ENCODE measurements at places on chromosomes 5 and 9.

- no peak for DNase-seq
Observed at GRCh38 chr5:33235824-33236223, 204.9 kb upstream of the TARS1 start.

- no peak for DNase-seq
Observed at GRCh38 chr9:110351009-110351467, 13.4 kb upstream of the TXNDC8 start.

GRCh38 chr5:3002230-3002629, 250.8 kb upstream of the IRX2 start:
- no peak for DNase-seq

- no peak for DNase-seq
Observed at GRCh38 chr9:103898550-103898949, 195.6 kb upstream of the SMC2 start.

DNA sequence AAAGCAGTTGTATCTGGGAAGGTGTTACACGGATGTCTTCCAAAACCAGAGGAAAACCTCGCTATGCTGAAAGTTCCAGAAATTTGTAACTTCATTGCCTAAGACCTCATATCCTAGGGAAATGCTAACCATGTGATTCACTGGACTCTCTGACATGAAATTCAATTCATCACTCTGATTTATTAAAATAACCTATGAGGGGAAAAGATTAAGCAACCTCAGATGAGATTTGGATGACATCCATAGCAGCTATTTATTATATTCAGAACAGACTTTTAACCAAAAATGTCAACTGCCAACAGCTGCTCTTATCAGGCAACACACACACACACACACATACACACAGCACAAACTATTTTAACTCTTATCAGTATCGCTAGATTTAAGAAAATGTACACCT, 1006.4 kb upstream of the CTNND2 start:
- DNase-seq = no peak

DNA sequence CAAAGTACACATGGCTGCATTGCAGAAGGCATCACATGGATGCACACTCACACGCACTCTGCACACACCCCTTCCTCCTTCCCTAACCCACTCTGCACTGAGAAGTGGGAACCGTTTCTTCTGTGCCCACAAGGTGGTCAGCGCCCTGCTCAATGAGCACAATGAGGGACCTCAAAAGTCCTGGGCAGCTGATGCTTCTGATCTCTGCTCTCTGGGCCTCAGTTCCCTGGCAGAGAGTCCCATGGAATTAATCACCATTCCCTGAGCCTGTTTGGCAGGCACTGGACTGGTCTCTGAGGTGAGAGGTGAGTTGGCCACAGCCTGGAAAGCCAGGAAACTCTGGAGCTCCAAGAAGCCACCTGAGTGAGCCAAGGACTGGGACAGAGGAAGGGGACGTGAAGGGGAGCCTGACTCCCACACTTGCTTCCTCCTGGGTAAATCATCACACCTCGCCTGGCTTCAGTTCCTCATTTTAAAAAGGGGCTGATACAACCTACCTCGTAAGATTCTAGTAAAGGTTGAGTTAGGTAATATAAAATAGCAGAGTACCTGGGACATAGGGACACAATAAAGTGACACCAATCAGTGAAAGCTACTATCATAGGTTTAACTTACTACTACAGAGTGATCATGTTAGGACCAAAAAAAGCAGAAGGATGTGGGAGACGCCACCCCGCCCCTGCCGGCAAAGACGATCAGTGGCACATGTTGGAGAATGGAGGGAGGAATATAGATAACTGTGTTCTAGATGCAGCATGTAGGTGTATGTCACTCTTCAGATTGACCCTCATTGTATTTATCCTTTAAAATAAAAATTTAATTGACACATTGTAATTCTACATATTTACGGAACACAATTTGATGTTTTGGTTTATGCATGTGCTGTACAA, 21.1 kb upstream of the IGFBPL1 start:
- no peak for DNase-seq

GRCh38 chr9:134868751-134869553, 11.7 kb upstream of the FCN2 start:
- DNase-seq = no peak

DNA sequence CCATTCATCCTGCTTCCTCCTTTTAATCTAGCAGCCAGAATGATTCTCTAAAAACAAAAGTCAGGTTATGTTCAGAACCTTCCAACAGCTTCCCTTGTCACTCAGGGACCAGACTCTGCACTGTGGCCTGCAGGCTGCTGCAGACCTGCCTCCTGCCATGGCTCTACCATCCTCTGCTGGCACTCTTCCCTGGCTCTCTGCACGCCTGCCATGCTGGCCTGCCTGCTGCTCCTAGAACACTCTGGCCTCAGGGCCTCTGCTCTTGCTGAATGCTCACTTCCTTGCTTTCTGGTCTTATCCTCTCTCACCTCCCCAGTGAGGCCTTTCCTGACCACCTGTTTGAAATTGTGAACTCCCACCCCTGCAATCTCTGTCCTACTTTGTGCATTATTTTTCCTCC, 149.4 kb downstream of the CD180 start:
- no peak for DNase-seq

DNA sequence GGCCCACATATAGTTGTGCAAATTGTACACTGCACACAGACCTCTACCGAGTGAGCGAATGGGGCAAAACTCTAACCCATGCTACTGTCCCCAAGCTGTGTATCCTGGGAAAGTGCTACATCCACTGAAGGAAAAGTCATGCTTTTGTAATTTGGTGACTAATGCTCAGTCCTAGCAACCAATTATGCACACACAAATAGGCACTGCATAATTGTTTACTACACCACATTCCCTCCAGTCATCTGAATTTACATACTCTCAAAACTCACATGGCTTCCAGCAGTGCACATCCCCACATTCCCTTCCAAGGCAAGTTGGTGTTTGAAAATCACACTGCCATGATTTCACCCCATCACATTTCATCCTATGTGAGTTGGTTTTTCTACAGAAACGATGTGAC, 125.9 kb upstream of the OSMR start:
- DNase-seq = peak; percentile 7

DNA sequence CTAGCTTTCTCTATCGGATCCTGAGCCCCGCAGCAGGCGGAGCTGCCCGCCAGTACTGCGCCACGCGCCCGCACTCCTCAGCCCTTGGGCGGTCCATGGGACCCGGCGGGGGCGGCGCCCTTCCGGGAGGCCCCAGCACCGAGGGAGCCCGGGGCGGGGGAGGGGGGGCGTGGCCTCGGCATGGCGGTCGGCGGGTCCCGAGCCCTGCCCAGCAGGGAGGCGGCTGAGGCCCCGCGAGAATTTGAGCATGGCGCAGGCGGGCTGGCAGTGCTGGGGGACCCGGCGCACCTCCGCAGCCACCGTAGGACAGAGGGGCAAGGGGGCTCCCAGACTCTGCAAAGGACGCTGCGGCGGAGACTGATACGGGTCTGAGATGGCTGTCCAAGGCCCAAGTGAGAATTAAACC, 6.8 kb downstream of the ZDHHC11B start:
- no peak for DNase-seq

- DNase-seq = no peak
Observed at GRCh38 chr9:121048175-121048574, 1.9 kb downstream of the C5 start.

GRCh38 chr9:113563826-113564497, 100.4 kb downstream of the RGS3 start:
- DNase-seq = no peak

GRCh38 chr9:7067169-7067568, 309.4 kb downstream of the KDM4C start:
- DNase-seq = no peak

DNA sequence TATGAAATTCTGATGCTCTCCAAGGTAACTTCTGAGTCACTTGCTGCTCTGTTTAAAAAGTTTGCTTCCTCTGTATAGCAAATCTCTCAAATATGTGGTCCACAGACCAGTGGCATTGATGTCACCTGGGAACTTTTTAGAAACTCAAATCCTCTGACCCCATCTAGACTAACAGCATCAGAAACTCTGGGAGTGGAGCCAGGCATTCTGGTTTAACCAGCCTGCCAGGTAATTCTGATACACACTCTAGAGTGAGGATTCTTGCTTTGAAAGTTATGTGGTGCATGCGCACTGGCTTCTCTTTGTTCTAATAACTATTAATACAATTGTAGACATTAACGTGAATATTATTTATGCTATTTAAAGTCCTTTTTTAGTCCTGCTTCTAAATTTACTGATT, 298.1 kb downstream of the SLF1 start:
- no peak for DNase-seq

- DNase-seq = no peak
Observed at GRCh38 chr9:114737118-114737517, 55.1 kb upstream of the TEX48 start.

GRCh38 chr5:154368041-154368800, 77.6 kb upstream of the SAP30L start:
- peak; percentile 93 for DNase-seq

DNA sequence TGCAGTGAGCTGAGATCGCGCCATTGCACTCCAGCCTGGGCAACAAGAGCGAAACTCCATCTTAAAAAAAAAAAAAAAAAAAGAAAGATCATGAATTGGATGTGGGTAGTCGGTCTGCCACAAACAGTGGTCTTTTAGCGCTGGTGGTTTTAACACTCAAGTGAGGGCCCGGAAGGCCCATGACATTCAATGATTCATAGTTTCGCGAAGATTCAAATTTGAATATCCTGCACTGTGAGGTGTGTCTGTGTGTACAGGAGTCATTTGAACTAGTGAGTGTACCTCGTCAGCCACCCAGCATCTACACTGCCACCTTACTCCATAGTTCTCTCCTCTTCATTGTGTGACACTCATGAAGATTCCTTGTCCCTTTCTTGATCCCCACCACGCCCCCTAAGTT, 41.3 kb downstream of the CFAP77 start:
- DNase-seq = no peak

- DNase-seq = no peak
Observed at GRCh38 chr5:7671381-7671993, 179.4 kb downstream of the CFAP90 start.

DNA sequence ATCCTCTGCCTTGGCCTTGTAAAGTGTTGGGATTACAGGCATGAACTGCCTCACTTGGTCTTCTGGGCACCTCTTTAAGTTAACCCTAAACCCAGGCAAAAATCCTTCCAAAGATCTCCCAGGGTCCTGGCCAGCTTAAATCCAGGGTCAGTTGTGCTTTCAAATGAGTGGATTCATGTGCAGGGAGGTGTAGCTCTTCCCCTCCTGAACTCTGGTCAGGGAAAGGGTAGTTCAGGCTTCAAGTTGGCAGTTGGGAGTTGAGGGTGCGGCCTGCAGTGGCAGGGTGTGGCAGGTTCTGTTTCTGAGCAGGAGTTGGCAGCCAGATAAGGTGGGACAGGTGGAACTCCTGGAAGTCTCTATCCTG, 3.6 kb downstream of the HNRNPAB start:
- DNase-seq = no peak

GRCh38 chr5:32777222-32777621, 66.1 kb downstream of the NPR3 start:
- DNase-seq = no peak

- peak; percentile 60 for DNase-seq
Observed at GRCh38 chr5:137734962-137735554, 831 bp downstream of the KLHL3 start.

- no peak for DNase-seq
Observed at GRCh38 chr5:135303582-135304173, 95.4 kb downstream of the MACROH2A1 start.

DNA sequence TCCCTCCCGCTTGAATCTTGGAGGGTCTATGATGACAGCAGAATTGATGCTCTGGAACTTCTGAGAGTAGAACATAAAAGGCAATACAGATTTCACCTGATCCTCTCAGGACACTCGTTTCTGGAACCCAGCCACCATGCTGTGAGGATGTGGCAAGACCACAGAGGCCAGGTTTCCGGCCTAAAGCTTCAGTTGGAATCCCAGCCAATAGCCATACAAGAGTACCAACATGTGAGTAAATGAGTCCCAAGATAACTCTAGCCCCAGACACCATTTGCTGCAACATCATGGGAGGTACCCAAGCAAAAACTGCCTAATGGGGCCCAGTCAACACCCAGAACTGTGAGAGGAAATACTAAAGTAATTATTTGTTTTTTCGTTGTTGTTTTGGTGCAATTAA, 65.7 kb upstream of the MARCHF11 start:
- DNase-seq = no peak

DNA sequence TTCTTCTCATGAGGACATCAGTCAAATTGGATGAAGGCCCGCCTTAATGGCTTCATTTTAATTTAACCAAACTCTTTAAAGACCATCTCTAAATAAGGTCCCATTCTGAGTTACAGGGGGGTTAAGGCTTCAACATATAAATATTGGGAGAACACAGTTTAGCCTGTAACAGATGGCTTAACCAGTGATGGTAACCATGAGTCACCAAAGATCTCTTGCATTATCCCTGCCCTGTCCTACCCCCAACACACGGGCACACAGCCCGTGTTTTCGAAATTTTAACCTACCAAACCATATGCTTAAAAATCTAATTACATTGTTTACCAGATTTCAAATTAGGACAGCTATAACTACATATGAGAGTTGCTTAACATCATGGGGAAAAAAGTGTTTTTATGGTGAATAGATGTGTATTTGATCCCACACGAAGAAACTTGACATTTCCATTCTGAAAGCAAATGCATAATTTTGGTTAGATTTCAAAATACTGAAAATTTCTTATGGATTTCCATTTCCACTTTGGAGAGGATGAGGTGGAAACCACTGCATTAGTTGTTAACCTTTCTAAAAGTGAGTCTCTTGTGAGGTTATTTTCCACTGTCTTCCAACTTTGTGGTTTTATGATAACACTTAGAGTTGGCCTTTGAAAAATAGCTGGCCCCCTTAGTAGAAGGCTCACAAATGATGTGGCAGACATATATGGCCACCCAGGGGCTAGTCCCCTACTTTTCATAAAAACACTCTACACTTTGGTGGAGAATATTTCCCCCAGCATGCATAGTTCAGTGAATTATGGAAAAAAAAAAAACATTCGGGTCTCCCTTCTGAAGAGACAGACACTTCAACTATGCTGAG, 849.3 kb downstream of the TLE1 start:
- no peak for DNase-seq

DNA sequence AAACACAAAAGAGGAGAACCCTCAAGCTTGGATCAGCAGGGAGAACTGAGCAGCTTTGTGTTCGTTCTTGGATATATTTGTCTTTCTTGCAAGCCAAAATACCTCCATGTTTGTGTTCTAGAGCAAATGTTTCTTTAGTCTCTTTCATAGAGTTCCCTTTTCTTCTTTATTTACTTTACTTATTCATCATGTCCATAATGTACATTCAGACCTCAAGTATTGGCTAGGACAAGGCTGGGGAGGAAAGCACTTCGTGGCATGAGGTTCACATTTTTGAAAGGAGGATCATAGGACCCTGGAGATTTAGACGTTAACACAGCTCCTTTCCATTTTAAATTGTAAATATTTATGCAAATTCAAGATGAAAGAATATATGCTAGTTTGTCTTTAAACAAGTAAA, 590.2 kb upstream of the MEF2C start:
- DNase-seq = no peak

GRCh38 chr5:105730982-105731381, 1939.8 kb downstream of the EFNA5 start:
- no peak for DNase-seq

DNA sequence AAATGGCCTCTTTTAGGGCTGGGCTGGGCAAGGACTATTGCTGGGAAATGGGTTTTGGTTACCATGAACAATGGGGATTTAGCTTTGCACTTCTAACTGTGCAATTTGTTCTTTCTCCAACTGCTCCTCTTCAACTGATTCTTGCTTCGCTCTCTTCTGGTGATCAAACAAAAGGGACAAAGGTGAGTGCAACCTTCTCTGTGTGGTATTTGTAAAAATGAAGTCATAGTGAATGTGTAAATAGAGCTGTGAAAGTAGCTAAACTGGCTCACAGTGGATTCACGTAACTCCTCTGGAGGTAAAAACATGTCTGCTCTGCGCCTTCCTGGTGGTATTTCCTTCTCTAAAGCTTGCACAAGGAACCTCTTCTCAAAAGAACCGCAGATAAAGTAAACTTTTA, 20.9 kb upstream of the SPINK14 start:
- DNase-seq = no peak

Data from dermis blood vessel endothelial cell (primary cell).